ENCODE measurements at places on chromosomes 1 and 21.

- no peak for DNase-seq
These were observed 13.5 kb downstream of the GNG4 start for GRCh38 chr1:235635938-235636662.

DNA sequence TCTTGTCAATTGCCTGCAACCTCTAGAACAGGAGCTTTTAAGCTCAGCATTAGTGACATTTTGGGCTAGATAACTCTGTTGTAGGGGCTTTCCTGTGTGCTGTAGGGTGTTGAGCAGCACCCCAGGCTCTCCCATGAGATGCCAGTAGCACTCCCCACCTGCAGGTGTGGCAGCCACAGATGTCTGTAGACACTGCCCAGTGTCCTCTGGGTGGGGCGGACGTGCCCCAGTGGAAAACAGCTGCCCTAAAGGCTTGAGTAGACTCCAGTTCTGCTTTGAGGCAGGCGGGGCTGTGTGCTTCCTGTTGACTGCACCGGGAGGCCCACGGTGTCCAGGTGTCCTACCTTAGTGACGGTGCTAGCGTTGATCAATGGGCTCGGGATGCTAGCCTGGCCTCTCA, 16.9 kb upstream of the PWP2 start:
- DNase-seq = no peak

GRCh38 chr1:210535761-210536160, 207.1 kb downstream of the HHAT start:
- DNase-seq = no peak

DNA sequence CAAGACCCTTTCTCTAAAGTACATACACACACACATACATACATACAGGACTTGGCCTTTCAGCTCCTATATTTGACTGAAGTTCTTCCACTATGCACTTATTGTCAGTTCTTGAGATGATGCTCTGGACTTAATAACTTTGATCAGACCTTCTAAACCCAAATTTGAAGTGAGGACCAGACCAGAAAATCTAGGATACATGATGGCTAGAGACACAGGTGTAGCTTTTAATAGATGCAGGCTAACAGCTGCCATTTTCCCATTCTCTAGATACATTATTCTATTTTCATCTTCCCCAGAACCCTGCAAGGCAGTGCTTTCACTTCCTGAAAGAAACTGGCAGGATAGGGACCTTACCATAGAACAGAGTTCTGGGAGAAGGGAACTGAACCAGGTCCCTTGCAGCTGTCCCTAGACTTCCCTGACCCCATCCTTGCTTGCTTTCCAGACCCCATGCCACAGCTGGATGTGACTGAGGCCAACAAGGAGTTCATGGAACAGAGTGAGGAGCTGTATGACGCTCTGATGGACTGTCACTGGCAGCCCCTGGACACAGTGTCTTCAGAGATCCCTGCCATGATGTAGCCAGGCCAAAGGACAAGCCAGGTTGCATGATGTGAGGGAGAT, 14.9 kb upstream of the RAB42 start:
- no peak for DNase-seq

DNA sequence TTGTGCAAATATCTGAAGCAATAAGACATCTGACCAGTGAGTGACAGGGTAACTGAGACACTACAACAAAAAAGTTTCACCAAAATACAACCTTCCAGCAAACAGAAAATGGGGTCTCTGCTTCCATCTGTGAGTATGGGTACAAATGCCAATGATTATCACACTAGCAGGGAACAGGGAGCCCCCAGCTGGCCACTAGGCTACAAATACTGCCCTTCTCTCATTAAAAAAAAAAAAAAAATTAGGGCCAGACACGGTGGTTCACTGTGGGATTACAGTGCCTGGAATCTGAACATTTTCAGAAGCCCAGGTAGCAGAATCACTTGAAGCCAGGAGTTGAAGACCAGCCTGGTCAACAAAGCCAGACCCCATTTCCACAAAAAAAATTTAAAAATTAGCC, 48.4 kb upstream of the EDARADD start:
- DNase-seq = no peak

- no peak for DNase-seq
These were observed 5.4 kb upstream of the DEDD start for GRCh38 chr1:161137881-161138280.

GRCh38 chr1:62282909-62283755, 36.1 kb downstream of the KANK4 start:
- DNase-seq = no peak

GRCh38 chr21:29287383-29287782, 11.3 kb upstream of the BACH1 start:
- DNase-seq = no peak

All from stimulated activated CD4-positive, alpha-beta T cell treated with anti-CD3 and anti-CD28 coated beads, Interleukin-4, amount 100 ng/mL, for 4 hours (primary cell).